Fibroblast of lung (primary cell): ENCODE measurements at places on chromosomes 12 and 14. TPM values are rescaled to one million over a fixed set of nuclear protein-coding genes. Genes with fewer than 3 reads are reported as not detected.

DNA sequence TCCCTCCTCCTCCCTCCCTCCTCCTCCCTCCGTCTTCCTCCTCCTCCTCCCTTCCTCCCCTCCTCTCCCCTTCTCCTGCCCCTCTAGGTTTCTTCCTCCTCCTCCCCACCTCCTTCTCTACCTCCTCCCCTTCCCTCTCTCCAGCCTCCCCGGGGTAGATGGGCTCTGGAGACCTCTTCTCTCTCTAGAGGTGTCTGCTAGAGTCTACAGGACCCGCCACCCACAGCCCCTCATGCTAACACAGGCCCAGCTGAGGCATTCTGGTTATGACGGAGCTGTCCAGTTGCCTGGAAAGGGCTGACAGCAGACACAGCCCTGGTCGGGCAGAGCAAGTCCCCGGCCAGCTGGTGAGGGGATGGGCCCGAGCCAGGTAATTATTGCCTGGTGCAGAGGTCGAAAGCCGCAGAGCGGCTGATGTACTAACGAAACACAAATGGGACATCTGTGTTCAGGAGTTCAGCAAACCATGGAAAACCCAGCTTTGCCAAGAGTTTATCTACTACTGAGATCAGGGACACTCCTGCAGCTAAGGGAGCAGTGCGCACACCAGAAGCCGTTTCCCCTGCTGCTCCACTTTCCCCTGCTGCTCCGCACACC is 96.2 kb downstream of the PAPOLA start:
- DNase-seq = no peak

- DNase-seq = no peak
These were observed at the start of gene B4GALNT3 for GRCh38 chr12:459430-460258. TSS of gene B4GALNT3 (plus strand) at chr12:459939. CDS start at chr12:460377, 438 bp downstream.

DNA sequence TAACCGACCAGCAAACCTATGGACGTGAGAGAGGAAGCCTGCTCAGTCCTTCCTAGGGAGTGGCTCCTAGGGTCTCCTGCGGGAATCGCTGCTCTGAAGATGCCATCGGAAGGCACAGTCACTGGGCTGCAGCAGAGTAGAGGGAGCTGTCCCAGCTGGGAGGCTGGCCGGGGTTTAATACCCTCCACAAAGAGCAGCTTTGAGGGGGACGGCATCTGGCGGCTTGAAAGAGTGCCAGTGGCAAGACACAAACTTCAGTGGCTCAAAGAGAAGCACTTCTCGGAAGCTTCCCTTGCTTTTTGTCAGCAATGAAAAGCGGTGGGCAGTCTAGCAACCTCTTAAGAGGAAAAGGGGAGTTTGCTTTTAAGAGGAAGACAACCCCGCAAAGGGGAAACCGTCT is 114.6 kb downstream of the TMEM132C start:
- no peak for DNase-seq

GRCh38 chr12:977156-977555 is 13.9 kb upstream of the ERC1 start:
- no peak for DNase-seq

- no peak for DNase-seq
These were observed 46.1 kb downstream of the FRMD6 start for GRCh38 chr14:51697848-51698247.

The STYK1 gene
- total RNA-seq = under 0.01 TPM in 1 of 2 replicates, not detected in the other

The CACNA2D4 gene
- 0.26 and 0.99 TPM in 2 replicates for total RNA-seq

The RTL1 gene
- total RNA-seq = not detected in 2 replicates

- DNase-seq = no peak
These were observed 653.6 kb downstream of the MED13L start for GRCh38 chr12:115623764-115624334.

The OTX2 gene
- total RNA-seq = not detected in 2 replicates

DNA sequence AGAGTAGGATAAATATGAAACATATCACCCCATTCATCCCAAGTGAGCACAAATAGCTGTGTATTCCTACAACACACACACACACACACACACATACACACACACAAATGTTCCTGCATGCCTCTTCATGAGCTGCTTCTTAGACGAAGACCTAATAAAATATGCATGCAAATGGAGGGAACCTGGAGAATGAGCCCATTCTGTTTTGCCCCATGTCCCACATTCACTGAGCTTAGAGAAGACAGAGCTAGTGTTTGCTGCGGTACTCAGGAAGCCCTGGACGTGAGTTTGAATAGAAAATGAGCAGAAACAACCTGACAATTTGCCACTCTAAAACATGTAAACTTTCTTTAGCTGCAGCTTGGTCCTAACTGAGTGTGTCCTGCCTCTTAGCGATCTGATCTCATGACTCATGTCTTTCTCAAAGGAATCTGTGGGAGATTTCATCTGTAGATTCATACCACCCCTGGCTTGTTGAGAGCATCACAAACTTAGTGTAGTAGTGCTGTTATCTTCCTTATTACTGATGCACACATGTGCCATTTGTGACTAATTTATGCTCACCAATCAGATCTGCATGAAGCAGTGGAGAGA is 86.8 kb downstream of the ITPR2 start:
- DNase-seq = peak; percentile 93

The SLCO1A2 gene
- total RNA-seq = not detected in 2 replicates

GRCh38 chr12:3147260-3147659 is 70.1 kb downstream of the TSPAN9 start:
- no peak for DNase-seq
